Dermis blood vessel endothelial cell (primary cell): ENCODE measurements at places on chromosomes 7 and 10. TPM values are rescaled to one million over a fixed set of nuclear protein-coding genes. Genes with fewer than 3 reads are reported as not detected.

The SNX10 gene
- 8.4 and 9.4 TPM in 2 replicates for total RNA-seq

The FOXP2 gene
- 3.7 and 11.4 TPM in 2 replicates for total RNA-seq

The DOCK4 gene
- total RNA-seq: 155 and 162 TPM in 2 replicates

The GARIN1A gene
- total RNA-seq: 0.14 and 0.17 TPM in 2 replicates

The CFAP69 gene
- total RNA-seq: 1.1 and 1.9 TPM in 2 replicates

The HNRNPF gene
- 280 and 325 TPM in 2 replicates for total RNA-seq

The CALML3 gene
- not detected in 2 replicates for total RNA-seq

The ADAMTS14 gene
- total RNA-seq: under 0.01 and 0.05 TPM in 2 replicates

The DIP2C gene
- total RNA-seq: 6.5 and 8.1 TPM in 2 replicates

The FOXK1 gene
- 25.9 and 37.7 TPM in 2 replicates for total RNA-seq

The HPSE2 gene
- total RNA-seq: 0.05 TPM in 1 of 2 replicates, not detected in the other

The TCERG1L gene
- not detected in 2 replicates for total RNA-seq
